ENCODE measurements at places on chromosomes 1 and 21. TPM values are rescaled to one million over a fixed set of nuclear protein-coding genes. Genes with fewer than 3 reads are reported as not detected.

The IGSF21 gene
- total RNA-seq, result not detected

The MAP3K21 gene
- total RNA-seq, result 13.9 TPM

The MYCL gene
- 1.4 TPM for total RNA-seq

The HSD3B1 gene
- total RNA-seq, result not detected

The BEND5 gene
- total RNA-seq, result not detected

The NMNAT2 gene
- 0.60 TPM for total RNA-seq

The FTCD gene
- 0.08 TPM for total RNA-seq

The WDR64 gene
- total RNA-seq, result not detected

The MINDY1 gene
- 3.8 TPM for total RNA-seq

The UBXN10 gene
- total RNA-seq, result not detected

The ZMYND12 gene
- total RNA-seq, result 0.49 TPM

The NCAM2 gene
- total RNA-seq, result not detected

The NUP210L gene
- not detected for total RNA-seq

All from A549 treated with DMSO at 1 μM for 4 hours (cell line).